ENCODE measurements at places on chromosomes 6 and 20. TPM values are rescaled to one million over a fixed set of nuclear protein-coding genes. Genes with fewer than 3 reads are reported as not detected.

GRCh38 chr6:3627956-3628835, 123.3 kb downstream of the PXDC1 start:
- H3K27me3 ChIP-seq: peaks cover 9% of the 10 kb centered on the region
- H3K36me3 ChIP-seq: no peaks in the 10 kb centered on the region
- H3K4me3 ChIP-seq: no peak overlapping the region
- peak; percentile 45 for DNase-seq

DNA sequence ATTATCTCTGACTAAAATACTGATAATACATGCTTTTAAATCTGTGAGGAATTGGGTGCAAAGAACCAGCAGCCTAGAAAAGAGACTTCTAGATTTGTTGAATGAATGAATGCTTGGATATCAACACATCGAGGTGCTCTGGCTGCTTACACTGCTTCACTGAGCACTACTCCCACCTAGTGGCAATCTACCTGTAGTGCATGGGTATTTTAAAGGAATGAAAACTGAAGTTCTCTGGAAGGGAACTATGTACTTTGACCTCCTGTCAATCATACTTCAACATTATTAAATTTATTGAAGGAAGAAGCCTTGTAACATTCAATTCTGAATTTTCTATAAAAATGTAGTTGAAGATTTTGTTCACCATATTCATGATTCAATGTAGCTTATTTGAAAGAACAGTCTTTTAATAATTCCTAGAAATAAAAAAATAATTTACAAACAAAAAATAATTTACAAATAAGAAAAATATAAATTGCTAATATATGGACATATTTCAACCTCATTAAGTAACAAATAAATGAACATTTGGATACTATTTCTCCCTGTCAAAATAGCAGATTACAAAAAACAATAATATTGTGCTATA, 111.2 kb upstream of the MMS22L start:
- H3K27ac ChIP-seq: no peak overlapping the region
- H3K36me3 ChIP-seq: no peaks in the 10 kb centered on the region
- no peaks in the 10 kb centered on the region for H3K27me3 ChIP-seq
- peak; percentile 74 for DNase-seq
- no peak overlapping the region for H3K4me3 ChIP-seq

- no peaks in the 10 kb centered on the region for H3K27me3 ChIP-seq
- H3K4me1 ChIP-seq: no peaks in the 10 kb centered on the region
- no peak overlapping the region for H3K27ac ChIP-seq
- no peaks in the 10 kb centered on the region for H3K36me3 ChIP-seq
- no peak for DNase-seq
Observed at GRCh38 chr6:2175825-2176224, 69.6 kb downstream of the GMDS start.

DNA sequence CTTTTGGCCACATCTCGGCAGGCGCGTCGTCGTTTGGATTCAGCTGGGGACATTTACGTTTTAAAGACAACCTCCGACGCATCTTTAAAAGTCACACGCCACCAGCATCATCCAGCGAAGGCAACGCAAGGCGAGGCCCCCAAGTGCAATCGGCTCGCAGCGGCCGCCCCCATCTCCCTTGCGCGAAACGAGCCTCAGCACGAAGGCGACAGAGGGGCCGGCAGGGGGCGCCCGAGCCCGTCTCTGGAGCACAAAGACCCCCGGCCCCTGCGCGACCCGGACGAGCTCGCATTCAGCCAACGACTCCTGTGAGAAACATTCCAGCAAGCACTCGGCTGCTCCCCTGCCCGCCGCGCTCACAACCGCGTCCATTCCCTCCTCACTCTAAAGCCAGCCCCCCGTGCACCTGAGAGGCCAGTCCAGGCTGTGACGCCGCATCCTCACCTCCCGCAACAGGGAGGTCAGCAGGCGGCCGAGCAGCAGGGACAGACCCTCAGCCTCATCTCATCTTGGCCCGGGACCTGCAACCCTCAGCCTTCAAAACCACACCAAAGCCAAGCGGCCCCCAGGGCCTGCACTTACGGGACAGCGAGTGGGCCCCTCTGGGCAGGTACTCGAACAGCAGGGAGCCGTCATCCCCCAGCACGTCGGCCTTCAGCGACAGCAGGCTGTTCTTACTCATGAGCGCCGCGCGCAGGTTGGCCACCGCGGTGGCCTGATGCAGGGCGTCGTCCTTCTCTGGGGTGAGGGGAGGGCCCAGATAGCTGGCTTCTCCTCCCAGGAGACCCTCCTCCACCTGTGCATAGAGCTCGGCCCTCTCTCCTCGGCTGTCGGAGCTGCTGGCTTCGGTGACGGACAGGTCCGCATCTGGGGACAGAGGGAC, 35.8 kb downstream of the SLC2A4RG start:
- no peak for DNase-seq
- peaks cover 18% of the 10 kb centered on the region for H3K27me3 ChIP-seq
- H3K4me1 ChIP-seq: peaks cover 7% of the 10 kb centered on the region
- H3K27ac ChIP-seq: no peak overlapping the region
- no peak overlapping the region for H3K4me3 ChIP-seq
- H3K36me3 ChIP-seq: peaks cover 12% of the 10 kb centered on the region

- no peak for DNase-seq
- no peaks in the 10 kb centered on the region for H3K27me3 ChIP-seq
- peaks cover 25% of the 10 kb centered on the region for H3K36me3 ChIP-seq
- no peak overlapping the region for H3K4me3 ChIP-seq
Observed at GRCh38 chr6:7166410-7167293, 58.9 kb downstream of the RREB1 start.

DNA sequence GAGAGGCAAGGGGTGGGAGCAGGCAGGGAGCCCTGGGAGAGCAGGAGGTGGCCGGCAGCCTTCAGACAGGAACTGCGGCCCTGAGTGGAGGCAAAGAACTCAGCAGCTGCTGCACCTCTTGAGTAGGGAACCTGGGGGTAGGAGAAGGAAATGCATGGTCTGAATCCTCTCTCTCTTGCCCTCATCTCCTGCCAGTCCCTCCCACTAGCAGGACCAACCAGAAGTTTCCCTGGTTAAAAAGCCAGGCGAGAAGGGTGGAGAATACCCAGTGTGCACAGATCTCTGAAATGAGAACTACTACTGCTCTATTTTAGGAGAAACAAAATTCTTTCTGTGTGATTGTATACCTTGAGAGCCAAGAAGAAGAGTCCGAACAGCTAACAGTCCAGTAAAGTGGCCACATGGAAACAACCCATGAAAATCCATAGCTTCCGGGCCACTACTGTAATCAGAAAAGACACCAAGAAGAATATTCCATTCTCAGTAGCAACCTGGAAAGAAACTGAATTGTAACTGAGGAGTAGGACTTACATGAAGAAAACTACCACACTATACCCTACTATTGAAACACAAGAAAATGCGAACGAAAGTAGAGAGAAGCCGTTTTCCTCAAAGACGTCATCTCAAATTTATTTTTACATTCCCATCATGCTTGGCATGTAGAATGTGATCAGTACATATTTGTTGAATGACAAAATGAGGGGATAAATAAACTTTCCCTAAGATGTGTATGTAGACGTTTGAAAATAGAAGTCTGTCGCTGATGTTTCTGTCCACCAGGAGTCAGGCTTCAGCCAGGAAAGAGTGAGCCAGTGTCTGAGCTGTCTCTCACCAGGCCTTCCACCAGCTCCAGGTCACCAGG, 25.6 kb downstream of the WRNIP1 start:
- H3K36me3 ChIP-seq: peaks cover 26% of the 10 kb centered on the region
- H3K27me3 ChIP-seq: no peaks in the 10 kb centered on the region
- no peak overlapping the region for H3K27ac ChIP-seq
- peak; percentile 86 for DNase-seq

DNA sequence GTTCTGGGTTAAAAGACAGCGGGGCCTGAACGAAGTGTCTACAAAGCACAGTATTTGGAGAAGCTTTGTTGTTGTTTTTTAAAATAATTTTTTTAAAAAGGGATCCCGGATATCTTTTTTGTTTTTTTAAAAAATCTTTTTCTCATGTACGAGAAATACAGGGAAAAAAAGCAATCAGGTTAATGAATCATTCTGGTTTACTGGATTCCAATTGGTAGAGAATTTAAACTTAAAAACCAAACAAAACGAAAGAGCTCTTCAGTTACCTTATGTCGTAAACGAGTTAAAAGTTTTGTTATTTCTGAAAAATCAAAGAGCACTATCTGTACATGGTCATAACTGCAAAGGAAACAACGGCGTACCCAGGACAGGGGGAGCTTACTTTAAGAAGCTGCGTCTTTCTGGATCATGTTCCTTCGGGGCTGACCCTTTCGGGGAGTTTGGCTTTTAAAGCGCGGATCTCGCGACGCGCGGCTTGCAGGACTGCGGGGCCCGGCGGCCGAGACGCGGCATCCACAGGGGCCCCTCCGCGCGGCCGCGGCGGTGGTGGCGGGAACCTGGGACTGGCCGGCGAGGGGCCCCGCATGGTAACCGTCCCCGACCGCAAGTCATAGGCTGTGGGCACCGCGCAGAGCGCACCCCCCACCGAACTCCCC, 927 bp downstream of the IL20RA start:
- peak overlapping the region; percentile 93 for H3K4me3 ChIP-seq
- no peaks in the 10 kb centered on the region for H3K27me3 ChIP-seq
- peak overlapping the region; percentile 34 for H3K27ac ChIP-seq
- no peaks in the 10 kb centered on the region for H3K36me3 ChIP-seq

DNA sequence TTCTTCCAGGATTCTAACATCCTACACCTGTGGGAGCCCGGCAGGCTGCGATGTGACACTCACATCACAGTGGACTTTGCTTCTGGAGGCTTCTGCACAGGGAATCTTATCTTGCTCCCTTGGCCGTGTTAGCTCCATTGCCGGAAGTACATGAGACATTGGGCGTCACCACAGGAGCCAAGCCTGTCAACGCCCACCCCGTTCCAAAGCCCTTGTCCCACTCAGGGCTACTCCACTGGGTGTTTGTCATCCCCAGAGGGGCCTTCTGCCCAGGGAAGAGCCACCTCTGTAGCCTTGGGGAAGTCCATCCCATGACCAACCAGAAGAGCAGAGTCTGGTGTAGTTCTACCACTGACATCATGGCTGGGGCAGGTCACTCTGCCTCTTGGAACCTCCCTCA, 1.7 kb downstream of the RAB44 start:
- H3K36me3 ChIP-seq: no peaks in the 10 kb centered on the region
- DNase-seq: peak; percentile 92
- H3K27me3 ChIP-seq: no peaks in the 10 kb centered on the region
- H3K4me1 ChIP-seq: no peaks in the 10 kb centered on the region
- H3K4me3 ChIP-seq: no peak overlapping the region

GRCh38 chr6:39567091-39567490, 158.1 kb downstream of the KIF6 start:
- no peak overlapping the region for H3K4me3 ChIP-seq
- H3K27me3 ChIP-seq: no peaks in the 10 kb centered on the region
- no peak for DNase-seq
- no peak overlapping the region for H3K27ac ChIP-seq
- no peaks in the 10 kb centered on the region for H3K36me3 ChIP-seq

DNA sequence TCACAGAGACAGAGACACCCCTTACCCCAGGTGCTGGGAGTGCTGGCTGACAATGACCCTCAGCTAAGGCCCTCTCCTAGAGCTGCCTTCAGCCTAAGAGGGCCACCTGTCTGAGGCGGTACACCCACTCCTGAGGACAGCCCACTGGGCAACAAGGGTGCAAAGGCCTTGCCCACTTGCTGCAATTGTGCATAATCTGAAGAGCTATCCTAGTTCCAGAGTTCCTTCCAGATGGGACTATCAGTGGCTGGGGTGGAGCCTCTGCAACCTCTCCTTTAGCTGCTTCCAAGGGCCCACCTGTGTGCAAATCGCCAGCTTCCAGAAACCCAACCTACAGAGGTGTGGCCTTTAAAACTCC, 87.5 kb downstream of the PREX1 start:
- peak; percentile 51 for DNase-seq
- peaks cover 6% of the 10 kb centered on the region for H3K36me3 ChIP-seq
- H3K4me3 ChIP-seq: no peak overlapping the region
- H3K4me1 ChIP-seq: peaks cover 6% of the 10 kb centered on the region
- H3K27ac ChIP-seq: no peak overlapping the region

DNA sequence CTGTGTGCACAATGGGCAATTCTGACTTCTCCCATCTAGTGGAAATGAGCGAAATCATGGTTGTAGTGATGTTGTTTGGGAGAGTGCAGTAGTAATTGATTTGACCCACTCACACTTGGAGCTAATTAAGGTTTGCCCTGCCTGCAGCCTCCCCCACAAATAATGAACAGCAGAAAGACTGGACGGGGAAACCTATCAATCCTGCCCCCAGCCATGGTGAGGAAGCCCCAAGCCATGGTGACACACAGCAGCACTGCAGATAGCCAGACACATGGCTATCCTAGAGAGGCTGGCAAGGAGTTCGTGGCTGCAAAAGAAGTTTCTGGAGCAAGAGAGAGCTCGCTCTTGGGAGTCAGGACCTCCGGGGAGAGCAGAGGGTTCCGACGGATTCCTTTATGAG, 27.8 kb downstream of the SAYSD1 start:
- H3K4me3 ChIP-seq: no peak overlapping the region
- no peaks in the 10 kb centered on the region for H3K27me3 ChIP-seq
- H3K36me3 ChIP-seq: no peaks in the 10 kb centered on the region
- no peaks in the 10 kb centered on the region for H3K4me1 ChIP-seq

GRCh38 chr20:19930426-19930825, 86.7 kb upstream of the NAA20 start:
- no peak overlapping the region for H3K27ac ChIP-seq
- H3K4me3 ChIP-seq: no peak overlapping the region
- no peak for DNase-seq
- H3K27me3 ChIP-seq: no peaks in the 10 kb centered on the region
- H3K4me1 ChIP-seq: peaks cover 15% of the 10 kb centered on the region
- H3K36me3 ChIP-seq: no peaks in the 10 kb centered on the region

- H3K36me3 ChIP-seq: no peaks in the 10 kb centered on the region
- no peaks in the 10 kb centered on the region for H3K27me3 ChIP-seq
- H3K27ac ChIP-seq: no peak overlapping the region
- H3K4me3 ChIP-seq: no peak overlapping the region
- no peak for DNase-seq
- H3K4me1 ChIP-seq: no peaks in the 10 kb centered on the region
Observed at GRCh38 chr6:125094563-125094962, 59.0 kb upstream of the TPD52L1 start.

DNA sequence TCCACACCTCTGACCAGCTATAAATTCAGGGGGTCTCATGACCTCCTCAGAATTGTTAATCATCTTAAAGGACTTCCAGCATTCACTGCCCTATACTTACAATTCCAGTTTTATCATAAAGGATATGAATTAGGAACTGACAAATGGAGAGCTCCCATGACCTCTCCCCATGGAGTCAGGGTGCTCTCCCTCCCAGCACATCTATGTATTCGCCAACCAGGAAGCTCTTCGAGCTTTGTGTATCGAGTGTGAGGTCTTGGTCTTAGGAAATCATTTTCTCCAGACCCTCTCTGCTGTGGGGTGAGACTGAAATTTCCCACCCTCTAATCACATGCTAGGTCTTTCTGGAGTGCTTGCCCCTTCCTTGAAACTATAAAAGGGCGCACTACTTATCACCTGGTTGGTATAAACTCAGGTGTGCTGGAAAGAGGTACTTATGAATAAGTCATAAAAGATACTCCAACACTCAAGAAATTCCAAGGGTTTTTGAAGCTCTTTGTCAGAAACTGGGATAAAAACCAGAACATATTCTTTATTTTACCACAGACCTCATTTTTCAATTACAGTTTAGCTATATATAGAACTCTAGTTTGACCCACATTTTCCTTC, 238.4 kb upstream of the OPRM1 start:
- H3K36me3 ChIP-seq: no peaks in the 10 kb centered on the region
- no peak for DNase-seq
- no peaks in the 10 kb centered on the region for H3K4me1 ChIP-seq
- no peak overlapping the region for H3K4me3 ChIP-seq

SLC22A2 gene
- polyA plus RNA-seq: not detected

ZC3H12D gene
- 4.0 TPM for polyA plus RNA-seq

MAFB gene
- 5.9 TPM for polyA plus RNA-seq

BHLHE23 gene
- polyA plus RNA-seq: not detected

NECAB3 gene
- polyA plus RNA-seq: 53.8 TPM

EPM2A gene
- 1.9 TPM for polyA plus RNA-seq

Data from small intestine (tissue), 16 donors.